ENCODE measurements at places on chromosomes 2 and 18.

DNA sequence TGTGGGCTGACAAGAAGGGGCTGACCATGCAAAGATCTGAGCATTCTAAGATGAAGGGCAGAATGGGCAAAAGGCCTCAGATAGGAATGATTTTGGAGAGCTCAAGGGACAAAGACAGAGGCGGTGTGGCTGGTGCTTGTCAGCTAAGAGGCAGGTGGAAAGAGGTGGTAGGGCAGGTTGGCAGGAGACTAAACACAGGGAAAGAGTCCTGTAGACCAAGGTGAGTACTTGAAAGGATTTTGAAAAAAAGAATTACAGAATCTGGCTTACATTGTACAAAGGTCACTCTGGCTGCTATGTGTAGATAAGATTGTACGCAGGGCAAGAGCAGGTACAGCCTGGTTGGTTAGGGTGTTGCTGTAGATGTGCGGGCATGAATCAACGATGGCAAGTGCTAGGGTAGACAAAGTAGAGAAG lies 50.6 kb downstream of the STK39 start:
- no peak for DNase-seq

DNA sequence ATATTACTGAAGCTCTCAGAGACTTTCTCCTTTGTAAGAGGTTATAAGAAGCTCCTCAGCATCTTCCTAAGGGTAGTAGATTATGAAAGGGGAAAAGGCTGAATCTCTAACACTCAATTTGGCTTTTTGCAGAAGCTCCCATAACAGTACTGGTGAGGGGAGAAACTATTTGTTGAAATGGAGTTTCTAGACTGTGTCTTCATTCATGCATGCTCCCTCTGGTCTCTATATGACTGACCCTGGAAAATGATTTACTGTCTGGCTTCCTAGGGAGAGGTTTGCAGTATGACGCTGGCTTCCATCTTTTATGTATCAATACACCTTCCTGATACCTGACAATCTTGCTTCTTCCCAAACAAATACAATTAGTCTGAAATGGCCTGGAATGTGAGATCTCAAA lies 63.9 kb downstream of the LDAH start:
- no peak for DNase-seq

DNA sequence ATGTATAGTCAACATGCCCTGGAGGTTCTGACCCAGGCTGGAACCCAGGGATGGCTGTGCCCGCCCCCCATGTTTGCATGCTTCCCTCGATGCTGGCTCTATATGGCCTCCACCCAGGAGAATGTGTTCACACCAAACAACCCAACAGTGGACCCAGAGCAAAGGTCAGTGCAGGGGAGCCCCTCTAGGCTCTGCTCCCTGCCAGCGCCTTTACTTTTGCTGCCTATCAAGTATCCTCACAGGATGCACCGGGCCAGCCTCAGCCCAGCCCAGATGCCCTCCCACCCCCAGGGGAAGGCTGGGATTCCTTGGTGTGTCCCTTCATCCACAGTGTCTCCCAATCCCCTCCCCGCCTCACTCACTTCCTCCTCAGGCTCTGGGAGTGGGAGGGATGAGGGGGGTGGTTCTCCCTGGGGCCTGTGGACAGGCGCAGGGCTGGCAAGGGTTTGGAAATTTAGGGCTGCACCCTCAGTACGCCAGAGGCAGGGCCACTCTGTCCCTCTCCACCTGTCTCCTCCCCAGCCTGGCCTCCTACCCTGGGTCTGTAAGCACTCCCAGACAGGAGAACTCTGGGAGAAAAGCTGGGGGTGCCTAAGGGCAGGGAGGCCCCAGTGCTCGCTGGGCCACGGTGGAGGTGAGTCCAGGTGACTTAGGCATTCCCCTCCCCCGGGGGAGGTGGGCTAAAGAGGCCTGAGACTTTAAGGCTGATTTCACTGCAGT lies 2.3 kb downstream of the ATP6V1B1 start:
- no peak for DNase-seq

DNA sequence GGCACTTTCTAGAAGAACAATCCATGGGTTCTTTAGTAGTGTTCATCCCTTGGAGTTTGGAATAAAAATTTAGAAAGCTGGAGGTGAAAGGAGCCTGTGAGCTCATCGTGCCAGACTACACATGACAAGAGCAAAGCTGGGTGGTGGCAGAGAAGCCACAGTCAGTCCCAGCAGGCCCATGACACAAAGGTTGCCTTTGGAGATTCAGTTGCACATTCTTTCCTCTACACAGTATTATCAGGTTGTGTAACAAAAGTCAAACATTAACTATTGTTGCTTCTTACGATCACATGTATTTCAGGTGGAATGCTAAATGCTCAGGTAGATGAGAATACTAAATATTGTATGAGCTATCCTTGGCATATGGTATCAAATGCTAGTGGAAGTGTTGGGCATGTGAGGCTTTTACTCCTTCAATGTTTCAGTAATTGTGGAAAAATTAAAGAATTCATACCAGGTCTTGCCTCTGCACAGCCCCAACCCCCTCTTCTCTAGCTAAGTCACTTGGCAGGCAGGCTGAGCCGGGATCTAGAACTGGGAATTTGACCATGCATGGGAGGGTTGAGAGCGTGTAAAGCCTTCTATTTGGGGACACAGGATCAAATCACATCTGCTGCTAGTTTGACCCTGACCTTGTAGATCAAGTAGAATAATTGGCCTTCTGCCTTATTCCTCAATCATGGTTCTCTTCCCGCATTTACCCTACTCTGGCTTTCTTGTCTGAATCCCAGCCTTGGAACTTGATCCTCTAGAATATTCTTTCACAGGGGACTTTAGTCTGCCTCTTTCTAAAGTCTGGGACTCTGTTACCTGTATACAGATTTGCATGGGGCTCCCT lies 230.9 kb downstream of the GCA start:
- no peak for DNase-seq

GRCh38 chr2:10449486-10449831 lies 1.3 kb upstream of the ODC1 start:
- DNase-seq, result no peak

- DNase-seq, result no peak
Measured at GRCh38 chr2:133416736-133417135, 151.5 kb downstream of the NCKAP5 start.

- DNase-seq, result no peak
Measured at GRCh38 chr2:47569658-47570475, 166.9 kb downstream of the MSH2 start.

GRCh38 chr2:72625366-72625765 lies 200.5 kb downstream of the EXOC6B start:
- DNase-seq, result no peak

DNA sequence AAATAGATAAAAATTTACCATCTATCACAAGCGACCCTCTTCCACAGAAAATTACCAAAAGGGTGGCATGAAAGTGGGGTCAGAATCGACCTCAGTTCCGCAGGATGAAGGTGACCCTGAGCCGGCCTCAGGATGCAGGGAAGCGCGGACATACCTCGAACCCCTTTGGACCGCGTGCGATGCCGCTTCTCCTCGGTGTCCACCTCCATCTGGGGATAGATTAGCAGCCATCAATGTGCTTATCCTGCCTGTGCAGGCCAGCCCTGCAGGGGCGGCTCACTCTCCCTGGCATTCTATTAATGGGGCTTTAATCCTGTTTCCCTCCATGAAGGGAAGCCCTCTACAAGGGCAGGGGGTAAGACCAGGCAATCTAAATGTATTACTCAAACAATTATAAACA lies 235.3 kb upstream of the PXDN start:
- DNase-seq, result no peak

DNA sequence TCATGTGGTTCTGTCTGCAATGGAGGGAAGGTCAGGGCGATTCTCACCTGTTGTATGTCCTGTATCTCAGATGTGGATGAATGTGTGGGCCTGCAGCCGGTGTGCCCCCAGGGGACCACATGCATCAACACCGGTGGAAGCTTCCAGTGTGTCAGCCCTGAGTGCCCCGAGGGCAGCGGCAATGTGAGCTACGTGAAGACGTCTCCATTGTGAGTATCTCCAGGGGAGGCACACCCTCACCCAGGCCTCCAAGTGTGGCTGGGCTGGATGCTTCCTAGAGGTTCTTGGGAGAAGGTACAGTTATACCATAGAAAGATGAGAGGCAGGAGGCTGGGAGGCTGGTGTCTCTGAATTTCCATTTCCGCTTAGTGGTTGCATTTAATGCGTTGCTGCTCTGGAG lies 46.9 kb downstream of the FBLN7 start:
- no peak for DNase-seq

DNA sequence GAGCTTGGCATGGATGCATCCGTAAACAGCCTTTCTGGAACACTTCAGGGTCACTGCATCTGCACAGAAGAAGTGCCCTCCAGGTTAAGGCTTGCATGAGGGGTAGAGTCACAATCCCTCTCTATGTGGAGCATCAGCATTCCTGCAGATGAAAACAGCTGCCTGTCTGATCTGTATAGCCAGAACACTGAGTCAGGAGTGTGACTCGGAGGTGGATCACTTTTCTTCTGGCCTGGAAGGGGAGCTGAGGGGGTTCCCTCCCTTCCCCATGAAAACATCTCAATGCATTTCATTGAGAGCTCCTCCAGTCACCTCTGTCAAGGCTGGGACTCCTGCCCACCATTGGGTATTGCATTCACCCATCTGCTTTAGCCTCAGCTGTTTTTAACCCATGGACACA lies 72.5 kb upstream of the SERPINE2 start:
- no peak for DNase-seq

DNA sequence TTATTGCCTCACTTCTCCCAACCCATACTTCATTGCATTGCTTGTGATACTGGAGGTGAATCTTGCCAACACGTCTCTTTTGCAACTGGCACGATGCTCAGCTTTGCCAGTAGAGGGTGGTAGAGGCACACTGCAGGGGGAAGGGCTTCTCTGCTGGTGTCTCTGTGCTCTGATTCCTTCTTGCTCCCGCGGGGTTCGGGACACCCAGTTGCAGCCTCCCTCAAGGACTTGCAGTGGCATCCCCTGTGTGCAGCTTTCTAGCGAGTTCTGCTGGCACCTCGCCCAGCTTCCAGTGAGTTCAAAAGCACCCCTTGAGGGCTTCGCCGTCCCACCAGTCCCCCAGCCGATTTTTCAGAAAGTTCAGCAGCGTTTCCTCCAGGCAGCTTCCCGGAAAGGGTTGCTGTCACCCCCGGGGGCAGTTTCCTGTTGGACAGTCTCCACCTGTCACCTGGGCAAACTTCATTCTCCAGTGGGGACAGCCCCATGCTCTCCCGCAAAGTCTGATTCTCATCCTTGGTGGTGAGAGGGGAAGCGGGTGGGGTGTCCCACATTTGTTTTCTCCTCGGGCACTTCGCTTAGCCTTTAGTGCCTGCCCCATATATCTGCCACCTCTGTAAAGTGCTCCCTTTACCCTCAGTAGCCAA lies 35.4 kb upstream of the EN1 start:
- DNase-seq, result peak; percentile 28

DNA sequence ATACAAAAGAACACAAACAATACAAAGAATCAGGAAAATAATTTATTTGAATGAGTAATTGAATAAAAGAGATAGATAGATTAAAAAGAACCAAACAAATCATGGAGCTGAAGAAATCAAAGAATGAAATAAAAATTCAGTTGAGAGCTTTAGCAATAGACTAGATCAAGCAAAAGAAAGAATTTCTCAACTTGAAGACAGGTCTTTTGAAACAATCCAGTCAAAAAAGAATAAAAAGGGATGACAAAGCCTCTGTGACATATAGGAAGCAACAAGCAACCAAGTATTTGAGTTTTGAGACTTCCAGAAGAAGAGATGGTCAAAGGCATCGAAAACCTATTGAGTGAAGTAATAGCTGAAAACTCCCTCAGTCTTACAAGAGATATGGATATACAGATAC lies 108.8 kb downstream of the FAM117B start:
- no peak for DNase-seq

DNA sequence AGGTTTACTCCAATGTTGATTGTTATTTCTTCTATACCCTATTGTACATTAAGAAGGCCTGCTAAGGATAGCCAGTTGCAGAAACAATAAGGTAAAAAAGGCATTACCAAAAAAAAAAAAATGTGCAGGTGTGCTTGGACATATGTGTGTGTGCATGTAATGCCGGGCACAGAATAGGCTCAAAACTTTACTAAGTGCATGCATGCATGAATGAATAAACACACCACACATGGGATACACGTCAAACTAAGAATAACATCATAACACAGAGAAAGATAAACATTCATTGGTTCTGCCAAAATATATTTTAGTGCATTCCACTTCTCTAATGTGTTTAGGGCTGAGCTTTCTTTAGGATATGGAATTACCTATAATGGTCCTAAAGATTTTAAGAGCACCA lies 298.2 kb downstream of the TCF4 start:
- DNase-seq, result no peak

DNA sequence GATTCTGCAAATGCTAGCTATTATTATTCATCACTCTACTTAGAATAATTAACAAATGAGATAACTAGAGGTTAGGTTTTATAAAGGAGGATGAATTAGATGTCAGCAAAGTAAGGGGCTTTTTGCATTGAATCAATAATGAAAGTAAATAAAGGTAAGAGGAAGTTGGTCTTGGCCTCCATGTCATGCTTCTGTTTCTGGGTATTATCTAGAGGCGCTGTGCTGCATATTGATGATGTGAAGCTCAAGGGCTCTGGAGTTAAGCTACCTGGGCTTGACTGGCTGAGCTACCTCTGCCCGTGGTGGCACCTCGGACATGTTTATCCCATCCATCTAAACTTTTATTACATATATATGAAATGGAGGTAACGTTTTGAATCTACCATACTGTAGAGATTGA lies 350.9 kb downstream of the PARD3B start:
- no peak for DNase-seq
